ENCODE measurements at places on chromosomes 6 and 20. TPM values are rescaled to one million over a fixed set of nuclear protein-coding genes. Genes with fewer than 3 reads are reported as not detected.

DNA sequence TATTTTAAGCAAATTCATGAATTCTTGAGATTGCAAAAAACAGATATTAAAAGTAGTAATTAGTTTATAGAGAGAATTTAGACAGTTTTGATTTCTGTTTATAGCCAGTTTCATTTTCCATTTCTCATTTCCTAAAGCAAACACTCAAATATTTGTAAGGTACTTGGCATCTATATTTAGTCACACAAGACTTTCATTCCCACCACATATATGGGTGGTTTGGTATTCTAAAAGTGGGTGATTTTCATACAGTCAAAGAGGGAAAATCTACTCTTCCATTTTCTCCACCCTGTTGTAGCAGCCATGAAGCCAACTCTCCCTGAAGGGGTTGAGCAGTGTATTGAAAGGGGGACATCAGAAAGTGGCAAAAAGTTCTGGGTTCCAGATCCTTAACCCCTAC lies 181.1 kb upstream of the SUPT3H start:
- DNase-seq, result no peak

DNA sequence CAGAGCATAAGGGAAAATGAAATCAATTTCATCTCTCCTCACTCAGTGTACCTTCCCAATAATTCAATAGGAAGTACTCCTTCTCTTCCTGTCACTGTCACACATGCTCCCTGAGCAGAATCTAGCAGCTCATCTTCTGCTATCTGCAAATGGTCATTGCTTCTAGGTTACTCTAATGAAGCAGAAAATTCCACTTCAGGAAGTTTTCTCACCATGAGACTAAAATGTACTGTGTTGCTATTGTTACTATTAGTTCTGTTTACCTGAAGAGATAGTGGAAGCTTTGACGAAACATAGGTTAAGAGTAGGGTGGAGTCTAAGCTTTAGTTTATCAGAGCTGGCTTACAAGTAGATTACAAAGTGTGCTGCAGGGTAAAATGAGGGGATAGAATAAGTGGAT lies 52.8 kb downstream of the RFX6 start:
- no peak for DNase-seq

Gene SLC17A2
- polyA plus RNA-seq, result not detected

Gene RAMACL
- 0.38 TPM for polyA plus RNA-seq

Gene MARCKS
- polyA plus RNA-seq, result not detected

Measured in immature natural killer cell (primary cell).